ENCODE measurements at places on chromosomes 7 and 10.

GRCh38 chr7:95840953-95841950, 68.9 kb downstream of the DYNC1I1 start:
- DNase-seq: no peak

DNA sequence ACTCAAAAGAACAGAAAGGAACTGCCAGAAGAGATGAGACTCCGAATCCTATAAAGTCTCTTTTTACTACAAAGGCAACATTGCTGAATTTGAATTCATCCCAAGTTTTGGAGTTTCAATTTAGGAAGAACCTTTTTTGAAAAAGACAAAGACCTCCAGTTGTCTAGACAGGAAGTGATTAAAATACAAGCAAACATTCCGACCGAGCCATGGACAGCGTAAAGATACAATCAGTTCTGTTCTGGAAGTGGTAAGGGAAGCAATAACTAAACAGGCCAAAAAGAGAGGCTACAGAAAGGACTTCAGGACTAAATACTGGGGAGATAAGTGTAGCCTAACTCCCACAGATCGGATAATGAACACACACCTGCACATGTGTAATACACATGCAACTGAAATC, 101.0 kb downstream of the SMURF1 start:
- no peak for DNase-seq

DNA sequence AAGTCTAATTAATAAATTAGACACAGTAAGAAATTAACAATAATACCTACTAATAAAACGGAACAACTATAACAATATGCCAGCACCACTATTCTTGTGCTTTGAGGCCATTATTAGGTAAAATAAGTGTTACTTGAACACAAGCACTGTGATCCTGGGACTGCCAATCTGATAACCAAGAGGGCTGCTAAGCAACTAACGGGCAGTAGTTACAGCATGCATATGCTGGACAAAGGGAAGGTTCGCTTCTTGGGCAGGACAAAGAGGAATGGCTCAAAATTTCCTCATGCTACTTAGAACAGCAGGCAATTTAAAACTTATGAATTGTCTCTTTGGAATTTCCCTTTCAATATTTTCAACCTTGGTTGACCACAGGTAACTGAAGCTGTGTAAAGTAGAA, 718.6 kb downstream of the SORCS3 start:
- no peak for DNase-seq

- DNase-seq: no peak
These were observed 171.6 kb downstream of the WDR37 start for GRCh38 chr10:1227510-1228402.

DNA sequence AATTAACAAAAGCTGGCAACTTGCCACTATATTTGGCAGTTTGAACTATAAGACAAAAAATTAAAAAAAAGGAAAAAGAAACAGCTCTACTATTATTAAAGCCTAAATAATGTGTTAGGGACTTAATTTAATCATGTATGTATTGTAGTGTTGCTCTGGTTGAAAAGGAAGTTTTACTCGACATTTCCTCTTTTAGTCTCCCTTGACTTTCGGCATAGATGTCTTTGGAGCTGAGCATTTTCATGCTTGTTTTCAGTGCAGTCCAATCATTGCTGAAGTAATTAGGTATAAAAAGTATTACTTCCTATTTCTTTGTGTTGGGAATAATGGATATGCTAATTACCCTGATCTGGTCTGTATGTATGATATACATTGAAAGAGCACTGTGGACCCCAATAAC, 216.8 kb upstream of the KLF6 start:
- no peak for DNase-seq

DNA sequence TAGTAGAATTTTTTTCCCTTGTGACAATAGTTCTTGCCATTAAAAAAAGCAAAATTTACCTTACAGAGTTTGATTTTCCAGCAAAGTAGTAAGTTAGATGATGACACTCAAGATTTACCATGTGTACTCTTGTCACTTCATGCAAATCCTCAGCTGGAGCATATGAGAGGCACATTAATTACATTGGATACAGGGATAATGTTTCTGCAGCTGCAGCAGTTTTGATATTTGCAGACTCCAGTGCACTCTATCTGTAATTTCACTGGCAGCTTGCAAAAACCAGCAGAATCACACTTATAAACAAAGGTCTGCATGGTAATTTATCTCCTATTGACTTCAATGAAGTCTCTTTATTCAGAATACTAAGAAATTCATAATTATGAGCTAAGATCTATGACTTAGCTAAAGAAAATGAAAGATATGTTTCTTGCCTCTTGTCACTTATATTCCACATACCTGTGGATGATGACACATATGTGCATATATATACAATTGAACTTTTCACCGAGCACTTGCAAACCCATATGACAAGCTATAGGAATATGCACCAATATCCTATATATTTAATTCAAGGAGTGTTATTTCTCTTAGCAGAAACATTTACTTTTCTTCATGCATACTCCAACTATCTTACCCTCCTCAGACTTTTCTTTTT, 530.6 kb downstream of the PHTF2 start:
- no peak for DNase-seq

DNA sequence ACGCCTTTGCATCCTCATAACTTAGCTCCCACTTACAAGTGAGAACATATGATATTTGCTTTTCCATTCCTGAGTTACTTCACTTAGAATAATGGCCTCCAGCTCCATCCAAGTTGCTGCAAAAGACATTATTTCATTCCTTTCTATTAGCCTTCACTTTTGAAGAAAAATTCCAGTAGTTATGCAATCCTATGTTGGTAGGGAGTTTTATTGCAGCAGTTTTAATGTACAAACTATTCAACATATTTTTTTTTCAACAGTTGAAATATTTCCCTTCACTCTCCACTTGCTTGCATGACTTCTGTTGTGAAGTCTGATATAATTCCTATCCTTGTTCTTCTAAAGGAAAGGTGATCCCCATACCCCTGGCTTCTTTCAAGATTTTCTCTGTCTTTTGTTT, 27.3 kb upstream of the ARHGAP22 start:
- no peak for DNase-seq

- DNase-seq: no peak
These were observed 159.9 kb downstream of the MGMT start for GRCh38 chr10:129626796-129627435.

DNA sequence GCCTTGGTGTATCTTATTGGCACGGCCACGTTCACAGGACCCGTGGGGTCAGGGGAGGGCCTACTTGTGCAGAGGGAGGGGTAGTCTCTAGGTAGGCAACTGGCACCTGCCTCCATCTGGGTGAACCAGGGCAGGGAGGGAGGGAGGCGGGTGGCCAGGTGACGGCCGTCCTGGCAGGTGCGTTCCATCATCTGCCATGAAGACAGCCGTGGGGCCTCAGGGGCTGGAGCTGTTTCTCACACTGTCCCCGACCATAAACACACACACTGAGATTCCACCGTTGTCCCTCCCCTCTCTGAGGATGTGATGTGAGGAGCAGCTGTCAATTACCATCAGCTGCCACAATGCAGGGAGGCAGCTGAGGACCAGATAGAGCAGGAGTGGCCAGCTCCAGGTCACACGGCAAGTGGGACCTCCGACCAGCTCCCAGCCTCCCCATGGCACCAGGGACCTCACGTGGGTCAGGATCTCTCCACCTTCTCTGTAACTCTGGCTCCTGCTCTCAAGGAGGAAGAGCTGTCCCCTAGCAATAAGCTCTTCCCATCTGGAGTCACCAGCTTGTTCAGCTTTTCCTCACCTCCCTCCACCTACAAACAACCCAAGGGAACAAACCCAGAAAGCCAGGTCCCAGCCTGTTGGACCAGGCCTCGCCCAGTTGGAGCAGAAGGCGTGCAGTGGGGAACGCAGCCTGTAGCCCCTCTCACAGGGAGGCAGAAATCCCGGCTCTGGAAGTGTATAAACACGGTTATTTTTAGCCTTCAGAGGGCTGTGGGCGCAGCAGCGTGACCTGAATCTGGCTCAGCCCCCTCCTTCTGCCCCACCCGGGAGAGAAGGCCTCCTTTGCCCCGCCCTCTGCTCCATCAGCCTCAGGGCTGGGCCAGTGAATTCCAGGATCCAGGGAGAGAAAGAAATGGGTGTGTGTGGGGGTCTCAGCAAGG, 33.1 kb downstream of the ZMIZ1 start:
- DNase-seq: no peak

GRCh38 chr10:119495021-119495505, 47.5 kb downstream of the RGS10 start:
- no peak for DNase-seq

GRCh38 chr7:42096681-42097561, 140.1 kb downstream of the GLI3 start:
- peak; percentile 49 for DNase-seq

DNA sequence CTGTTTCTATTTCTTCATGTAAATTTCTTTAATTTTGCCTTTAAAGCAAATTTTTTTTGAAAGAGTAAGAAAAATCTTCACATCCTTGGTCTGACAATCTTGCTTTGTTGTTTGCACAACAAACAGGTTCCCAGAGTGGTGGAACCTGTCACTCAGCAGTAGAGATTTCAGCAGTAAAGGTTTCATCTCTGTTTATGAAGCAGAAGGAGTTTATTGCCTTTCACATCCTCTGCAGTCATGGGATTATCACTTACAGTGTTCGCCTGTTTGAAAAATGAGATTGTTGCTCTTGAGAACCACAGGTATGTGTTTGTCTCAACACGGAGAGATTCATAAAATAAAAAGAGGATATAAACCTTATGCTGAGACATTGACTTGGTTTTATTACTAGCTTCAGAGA, 342.6 kb downstream of the IPMK start:
- DNase-seq: no peak

- no peak for DNase-seq
These were observed 35.4 kb downstream of the GAD2 start for GRCh38 chr10:26251925-26252324.

DNA sequence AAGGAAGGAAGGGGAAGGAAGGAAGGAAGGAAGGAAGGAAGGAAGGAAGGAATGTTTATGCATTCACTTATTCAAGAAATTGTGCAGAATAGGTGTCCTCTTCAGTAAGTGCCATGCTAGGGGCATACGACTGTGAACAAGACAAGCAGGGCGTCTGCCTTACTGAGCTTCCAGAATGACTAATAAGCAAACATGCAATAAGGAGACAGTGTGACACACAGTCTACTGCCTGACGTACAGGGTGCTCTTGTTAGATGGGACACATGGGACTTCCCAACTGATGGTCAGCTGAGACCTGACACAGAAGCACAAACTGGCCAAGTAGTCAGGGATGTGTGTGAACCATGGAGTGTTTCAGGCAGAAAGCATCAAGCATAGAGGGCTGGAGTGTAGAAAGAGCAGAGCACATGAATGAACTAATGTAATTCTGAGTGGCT, 18.2 kb downstream of the DNAJC12 start:
- DNase-seq: no peak

DNA sequence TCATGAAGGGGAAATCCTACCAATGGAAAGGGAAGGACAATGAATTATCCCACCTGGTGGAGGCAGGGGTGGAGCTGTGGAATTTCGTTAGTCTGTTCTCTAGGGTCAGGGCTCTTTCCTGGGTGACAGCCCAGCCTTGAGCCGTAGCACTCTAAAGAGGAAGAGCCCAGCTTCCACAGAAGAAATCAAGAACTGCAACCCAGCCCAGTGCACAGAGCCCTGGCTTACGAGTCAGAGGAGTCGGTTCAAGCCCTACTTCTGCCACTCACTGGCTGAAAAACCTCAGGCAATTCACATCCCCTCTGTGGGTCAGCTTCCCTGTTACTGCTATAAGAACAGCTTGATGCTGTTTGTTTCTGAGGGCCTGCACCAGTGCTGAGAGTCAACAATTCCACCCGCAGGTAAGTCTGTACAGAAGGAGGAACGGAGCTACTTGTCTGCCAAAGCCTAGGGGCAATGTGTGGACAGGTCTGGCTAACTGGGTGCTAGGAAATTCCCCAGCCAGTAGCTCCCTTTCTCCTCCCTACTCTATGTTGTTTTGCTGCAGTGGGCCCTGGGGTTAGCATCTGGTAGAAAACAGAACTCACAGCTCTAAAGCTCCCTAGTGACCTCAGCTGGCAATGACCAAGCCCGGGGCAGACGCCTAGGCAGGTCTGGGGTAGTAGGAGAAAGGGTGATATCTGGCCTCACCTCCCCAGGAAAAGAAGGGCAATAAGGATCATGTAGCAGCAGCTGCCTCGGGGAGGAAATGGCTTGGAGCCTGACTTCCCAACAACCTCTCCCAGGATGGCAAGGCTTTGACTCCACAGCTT, 3.3 kb downstream of the AVPI1 start:
- no peak for DNase-seq

DNA sequence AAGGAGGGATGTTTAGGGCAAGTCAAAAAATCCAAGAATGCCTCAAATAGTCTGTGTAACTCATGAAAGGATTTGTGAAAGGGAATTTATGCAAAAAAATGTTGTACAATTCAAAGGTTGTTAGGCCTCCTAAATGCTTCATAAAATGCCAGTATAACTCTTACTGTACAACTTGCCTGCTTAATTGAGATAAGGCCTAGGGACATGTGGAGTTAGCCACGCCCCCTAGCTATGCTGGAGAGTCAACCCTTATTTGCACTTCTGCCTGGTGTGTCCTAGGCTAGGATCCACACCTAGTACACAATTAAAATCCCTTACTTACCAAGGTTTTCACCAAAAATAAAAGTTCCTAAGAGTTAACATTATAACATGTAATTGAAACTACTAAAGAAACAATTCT, 77.2 kb downstream of the ZNF680 start:
- DNase-seq: no peak

GRCh38 chr10:132784866-132785722, 853 bp downstream of the NKX6-2 start:
- no peak for DNase-seq

- DNase-seq: no peak
These were observed 1.1 kb downstream of the KIAA1217 start for GRCh38 chr10:24209946-24210491.

DNA sequence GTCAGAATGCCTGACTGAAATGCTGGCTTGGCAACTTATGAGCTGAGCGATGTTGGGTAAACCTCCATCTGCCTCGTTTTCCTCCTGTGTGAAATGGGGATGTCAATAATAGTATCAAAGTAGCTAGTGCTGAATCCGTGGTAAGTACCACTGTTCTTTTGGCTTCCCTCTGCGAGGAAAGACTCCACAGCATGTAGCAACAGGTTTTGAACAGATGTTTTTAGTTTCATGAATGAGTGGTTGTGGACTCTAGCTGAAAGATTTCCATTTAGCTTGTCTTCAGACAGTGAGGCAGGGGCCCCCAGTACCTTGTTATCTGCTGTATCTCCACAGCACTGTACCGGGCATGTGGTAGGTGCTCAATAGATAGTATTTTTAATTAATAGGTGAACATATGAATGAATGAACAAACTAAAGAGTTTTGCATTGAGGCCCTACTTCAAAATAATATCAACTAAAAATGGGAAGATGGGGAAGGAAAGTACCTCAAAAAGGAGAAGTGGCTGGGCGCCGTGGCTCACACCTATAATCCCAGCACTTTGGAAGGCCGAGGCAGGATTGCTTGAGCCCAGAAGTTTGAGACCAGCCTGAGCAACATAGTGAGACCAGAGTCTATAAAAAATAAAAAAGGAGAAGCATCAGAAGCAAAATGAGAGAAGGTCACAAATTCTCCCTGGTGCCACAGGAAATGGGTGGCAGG, 5.6 kb upstream of the DLG5 start:
- no peak for DNase-seq

DNA sequence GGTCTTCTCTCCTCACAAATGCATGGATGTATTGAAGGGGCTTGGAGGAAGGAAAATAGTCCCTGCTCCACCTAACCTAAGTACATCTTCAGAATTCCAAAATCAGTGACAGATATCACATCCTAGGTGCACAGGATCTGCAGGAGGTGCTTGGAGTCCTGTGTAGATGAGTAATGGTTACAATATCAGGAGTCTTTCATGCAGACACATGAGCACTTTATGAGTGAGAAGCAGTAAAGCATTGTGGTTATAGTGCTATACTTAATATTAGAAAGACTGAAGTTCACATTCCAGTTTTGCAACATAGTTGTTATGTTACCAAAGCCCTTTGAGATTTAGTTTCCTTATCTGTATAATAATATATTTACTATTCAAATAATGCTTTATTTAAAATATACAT, 516.7 kb downstream of the NEBL start:
- no peak for DNase-seq
